ENCODE measurements at places on chromosomes 6 and 20. TPM values are rescaled to one million over a fixed set of nuclear protein-coding genes. Genes with fewer than 3 reads are reported as not detected.

FAXC gene
- under 0.01 TPM for total RNA-seq

SLC22A1 gene
- total RNA-seq, result under 0.01 TPM

DNA sequence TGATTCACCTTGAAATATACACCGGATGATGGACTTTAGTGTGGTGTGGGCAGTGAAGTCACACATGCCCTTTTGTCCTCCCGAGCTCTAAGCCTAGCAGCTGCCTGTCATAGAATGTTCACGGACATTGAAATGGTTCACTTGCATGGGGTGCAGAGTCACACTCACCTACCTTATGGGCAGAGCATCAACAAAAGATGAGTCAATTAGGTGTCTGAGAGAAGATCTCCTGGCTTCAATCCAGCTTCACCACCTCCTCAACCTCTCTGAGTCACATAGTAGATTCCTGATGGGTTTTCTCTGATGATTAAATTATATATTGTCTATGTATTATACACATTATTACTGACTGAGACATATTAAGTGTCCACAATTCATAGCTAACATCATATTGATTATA lies 48.1 kb upstream of the HLA-E start:
- no peak for DNase-seq

DNA sequence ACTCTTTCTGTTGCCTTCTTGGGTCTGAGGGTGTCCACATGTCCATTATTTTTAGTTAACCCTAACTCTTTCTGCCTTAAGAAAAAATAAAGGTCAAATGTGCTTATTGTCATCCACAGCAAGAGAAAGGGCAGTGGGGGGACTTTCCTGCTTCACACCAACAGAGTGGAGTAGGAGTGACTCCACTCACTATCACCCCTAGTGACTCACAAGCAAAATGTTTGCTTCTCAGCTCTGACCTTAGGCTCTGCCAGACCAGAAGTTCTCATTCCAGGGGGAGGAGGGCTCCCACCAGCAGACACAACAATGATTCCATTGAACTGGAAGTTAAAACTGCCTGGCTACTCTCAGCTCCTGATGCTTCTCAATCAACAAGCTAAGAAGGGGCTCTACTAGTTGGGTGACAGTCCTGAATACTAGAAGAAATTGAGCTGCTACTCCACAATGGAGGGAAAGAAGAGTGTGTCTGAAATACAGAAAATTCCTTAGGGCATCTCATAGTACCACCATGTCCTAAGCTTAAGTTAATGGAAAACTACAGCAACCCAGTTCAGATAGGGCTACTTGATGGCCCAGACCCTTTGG lies 83.9 kb upstream of the AFDN start:
- DNase-seq, result no peak
